ENCODE measurements at places on chromosomes 12 and 14.

DNA sequence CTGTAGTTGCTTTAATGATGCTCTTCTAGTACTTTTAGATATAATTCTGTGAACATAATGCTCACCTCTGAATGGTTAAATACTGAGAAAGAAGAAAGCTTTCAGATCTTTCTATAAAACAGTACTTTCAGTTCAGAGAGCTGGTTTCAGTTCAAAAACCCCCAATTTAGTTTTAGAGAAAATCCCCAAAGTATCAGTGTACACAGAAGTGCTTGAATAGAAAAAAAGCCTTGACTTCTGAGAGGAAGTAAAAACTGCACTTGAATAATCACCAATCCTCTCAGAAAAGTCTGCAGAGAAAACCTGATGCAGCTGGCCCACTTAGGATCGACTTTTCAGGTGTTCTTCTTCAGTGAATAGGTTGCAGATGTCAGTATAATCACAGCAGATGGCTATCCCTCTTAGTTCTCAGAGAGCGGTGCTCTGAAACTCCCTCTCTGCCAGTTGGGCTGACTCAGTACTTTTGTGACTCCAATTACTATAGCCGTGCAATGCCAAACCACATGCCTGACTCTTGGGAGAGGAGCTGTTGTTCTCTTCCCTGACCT, 616.3 kb downstream of the LRFN5 start:
- no peak for DNase-seq

GRCh38 chr14:74507085-74507484, 13.5 kb downstream of the ISCA2 start:
- DNase-seq = no peak

GRCh38 chr12:32266756-32267155, 132.6 kb upstream of the FGD4 start:
- no peak for DNase-seq

DNA sequence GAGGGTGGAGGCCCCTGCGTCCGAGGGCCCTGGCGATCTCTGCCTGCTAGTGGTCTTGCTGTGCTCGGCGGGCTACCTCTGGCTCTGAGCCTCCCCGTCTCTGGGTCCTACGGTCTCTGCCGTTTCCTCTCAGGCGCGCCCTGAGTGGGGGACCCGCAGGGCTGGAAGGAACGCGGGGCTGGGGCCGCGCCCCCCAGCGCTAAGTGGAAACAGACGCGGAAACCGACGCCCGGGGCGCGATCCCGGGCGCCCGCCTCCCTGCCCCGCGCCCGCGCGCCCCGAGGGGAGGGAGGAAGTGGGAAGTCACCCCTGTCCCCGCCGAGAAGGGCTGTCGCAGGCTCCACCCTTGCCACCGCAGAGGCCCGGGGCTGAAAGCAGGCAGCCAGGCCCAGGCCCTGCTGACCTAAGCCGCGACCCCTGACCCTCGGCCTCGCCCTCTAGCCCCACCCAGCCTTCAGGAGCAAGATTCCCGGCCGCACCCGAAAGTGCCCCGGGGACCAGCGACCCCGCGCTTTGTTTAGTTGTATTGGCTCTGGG, 831 bp downstream of the CRIP1 start:
- DNase-seq = peak; percentile 78

GRCh38 chr12:20376984-20377383, 8.6 kb downstream of the PDE3A start:
- DNase-seq = no peak

DNA sequence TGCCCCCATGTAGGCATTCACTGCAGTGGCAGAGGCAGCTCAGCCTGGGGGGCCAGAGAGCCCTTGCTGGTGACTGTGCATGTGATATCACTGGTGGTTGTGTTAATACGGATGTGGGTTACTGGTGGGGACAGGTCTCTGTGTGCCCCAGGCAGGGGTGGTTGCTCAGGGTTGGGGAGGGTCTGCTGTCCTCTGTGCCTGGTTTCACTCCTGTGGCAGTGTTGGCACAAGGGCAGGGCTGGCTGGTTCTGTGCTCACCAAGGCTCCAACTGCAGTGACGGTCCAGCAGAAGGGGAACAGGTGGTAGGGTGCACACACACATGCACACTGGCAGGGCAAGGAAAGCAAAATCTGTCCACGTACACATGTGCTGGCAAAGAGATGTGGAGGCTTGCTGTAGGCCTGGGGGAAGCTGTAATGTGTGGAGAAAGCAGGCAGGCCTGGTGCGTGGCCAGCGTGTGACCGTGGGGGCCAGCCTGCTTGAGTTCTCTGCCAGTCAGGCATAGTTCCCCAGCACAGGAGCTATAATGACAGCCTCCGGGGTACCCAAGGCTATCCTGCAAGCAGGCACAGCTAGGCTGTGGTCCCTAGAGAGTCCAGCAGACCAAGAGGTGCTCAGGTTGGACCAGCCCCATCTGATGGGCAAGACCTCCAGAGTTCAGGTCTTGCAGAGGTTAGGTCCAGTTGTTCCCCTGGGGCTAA, 254.6 kb downstream of the FBXL14 start:
- DNase-seq = no peak

- DNase-seq = no peak
These were observed 74.9 kb upstream of the CCDC198 start for GRCh38 chr14:57568554-57568953.

GRCh38 chr12:114936148-114937079, 252.4 kb upstream of the TBX3 start:
- DNase-seq = no peak

- no peak for DNase-seq
These were observed 19.1 kb upstream of the TBX3 start for GRCh38 chr12:114703060-114703493.

DNA sequence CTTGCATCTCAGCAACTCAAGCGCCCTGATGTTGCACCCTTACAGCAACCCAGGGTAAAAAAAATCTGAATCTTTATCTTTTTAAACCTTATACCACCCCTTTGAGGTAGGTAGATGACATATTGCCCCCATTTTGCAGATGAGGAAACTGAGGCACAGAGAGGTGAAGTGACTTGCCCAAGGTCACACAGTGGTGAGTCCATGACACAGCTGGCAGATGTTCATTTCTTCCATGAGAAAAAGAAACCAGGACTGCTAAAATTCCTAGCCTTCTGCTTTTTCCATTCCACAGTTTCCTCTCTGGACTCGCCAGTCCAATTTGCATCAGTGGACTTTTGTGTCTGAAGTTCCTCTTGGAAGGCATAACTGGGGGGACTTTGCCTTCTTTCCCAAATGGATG, 79.3 kb downstream of the IGF1 start:
- DNase-seq = no peak

DNA sequence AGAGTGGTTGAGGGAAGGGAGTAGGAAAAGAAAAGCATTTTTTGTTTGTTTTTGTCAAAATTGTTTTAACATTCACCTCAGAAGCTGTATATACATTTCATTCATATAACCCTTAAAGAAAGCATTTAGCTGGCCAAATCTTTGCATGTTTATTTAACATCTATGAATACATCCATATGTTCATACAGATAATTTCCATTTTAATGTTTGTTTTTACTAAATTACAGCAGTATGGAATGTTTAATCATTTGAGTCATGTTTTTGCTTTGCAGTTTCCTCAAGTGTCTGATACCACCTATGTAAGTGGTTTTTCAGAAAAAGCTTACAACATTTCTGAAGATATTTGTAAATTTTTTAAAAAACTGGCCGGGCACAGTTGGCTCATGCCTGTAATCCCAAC, 84.3 kb upstream of the ATF1 start:
- no peak for DNase-seq

DNA sequence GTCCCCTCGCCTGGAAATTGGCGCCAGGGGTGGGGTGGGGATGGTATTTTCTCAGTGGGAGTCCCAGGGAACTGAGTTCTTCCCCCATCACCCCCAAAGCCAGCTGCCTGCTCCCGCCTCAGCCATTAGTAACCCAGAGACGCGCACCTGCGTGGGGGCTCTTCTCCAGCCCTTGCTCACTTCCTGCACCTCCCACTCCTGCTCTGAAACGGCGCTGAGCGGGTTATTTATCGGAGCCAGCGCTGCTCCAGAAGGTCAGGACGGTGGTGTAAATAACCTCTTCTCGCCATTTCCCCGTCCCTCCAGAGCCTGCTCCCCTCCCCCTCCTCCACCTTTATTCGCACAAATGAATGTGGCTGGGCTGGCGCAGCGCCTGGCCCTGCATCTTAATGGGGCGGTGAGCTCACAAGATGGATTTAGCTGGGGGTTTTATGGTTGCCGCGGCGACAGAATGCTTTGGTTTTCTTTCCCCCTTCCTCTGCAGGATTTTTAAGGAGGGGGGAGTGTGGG, 12.2 kb downstream of the GPR84 start:
- DNase-seq = no peak

DNA sequence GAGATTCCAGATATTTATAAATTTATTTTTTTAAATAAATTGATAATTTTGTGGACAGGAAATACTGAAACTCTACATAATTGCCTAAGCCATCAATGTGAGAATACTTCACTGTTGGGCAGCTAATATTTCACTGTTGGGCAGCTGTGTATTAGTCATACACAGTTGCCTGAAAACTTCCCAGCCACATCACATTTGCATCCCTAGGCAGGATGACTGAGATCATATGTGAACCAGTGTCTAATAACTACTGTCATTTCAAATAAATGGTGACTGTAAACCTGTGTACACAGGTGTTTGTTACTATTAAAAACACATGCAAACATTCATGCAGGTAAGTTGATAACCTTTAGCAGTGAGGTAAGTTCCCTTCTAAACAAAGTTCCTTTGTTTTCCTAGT, 43.9 kb downstream of the TMTC3 start:
- no peak for DNase-seq

- no peak for DNase-seq
These were observed 111.7 kb downstream of the DNAI7 start for GRCh38 chr12:25083211-25083610.

DNA sequence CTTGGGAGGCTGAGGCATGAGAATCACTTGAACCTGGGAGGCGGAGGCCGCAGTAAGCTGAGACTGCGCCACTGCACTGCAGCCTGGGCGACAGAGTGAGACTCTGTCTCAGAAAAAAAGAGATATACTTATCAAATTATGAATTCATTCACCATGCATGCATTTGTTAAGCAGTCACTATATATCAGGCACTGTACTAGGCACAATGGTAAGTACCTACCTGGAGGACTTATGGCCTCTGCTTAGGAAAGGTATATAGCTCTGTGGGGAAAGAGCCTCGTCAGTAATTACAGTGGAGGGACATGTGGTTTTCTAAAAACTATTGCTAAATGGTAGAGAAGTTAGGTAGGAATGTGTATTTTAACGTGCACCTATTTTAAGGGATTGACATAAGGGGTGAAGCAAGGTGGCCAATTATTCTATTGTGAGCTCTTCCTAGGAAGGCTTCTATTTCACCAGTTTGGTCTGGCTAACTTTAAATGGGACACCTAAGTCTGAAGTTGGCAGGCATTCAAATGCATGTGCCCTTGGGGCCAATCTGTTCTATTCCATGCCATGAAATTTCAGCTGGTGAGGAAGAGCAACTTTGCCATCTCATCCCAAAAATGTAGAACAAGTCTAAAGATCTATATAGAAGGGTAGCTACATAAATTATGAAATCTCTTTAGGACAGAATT, 15.0 kb downstream of the TCP11L2 start:
- no peak for DNase-seq

DNA sequence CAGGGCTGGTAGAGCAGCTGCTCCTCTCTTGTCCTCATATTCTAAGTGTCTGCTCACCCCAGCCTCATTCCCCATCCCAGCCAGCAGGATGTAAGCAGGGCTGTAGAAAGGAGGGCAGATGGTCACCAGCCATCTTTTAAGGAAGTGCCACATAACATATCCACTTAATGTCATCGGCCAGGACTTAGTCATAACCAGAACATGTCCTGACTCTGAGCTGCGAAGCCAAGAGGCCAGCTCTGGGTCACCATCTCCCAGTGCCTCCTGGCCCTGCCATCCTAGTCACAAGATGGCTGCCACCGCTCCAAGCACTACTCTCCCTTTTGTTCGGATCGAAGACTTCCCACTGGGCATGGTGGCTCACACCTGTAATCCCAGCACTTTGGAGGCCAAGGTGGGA, 123.9 kb downstream of the PLXNC1 start:
- no peak for DNase-seq

DNA sequence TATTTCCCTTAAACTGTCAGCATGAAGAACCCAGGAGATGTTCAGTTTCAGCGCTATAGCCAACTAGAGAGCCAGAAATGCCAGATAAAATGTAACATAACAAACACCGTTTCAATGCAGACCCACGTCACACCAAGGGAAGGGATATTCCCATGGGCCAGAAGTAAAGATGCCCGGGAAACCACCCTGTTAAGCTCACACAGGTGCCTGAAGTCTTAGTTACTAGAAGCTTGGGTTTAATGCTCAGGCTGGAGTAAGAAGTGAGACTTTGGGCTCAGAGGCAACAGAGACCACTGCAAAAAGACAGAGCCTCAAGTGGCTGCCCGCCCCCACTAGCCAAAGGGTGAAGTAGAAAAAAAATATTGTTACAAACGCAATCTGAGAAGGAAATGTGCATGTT, 52.3 kb downstream of the SYNE3 start:
- no peak for DNase-seq

- DNase-seq = no peak
These were observed 410.5 kb downstream of the MED13L start for GRCh38 chr12:115866909-115867525.

- no peak for DNase-seq
These were observed 43.6 kb upstream of the LHX5 start for GRCh38 chr12:113515082-113515856.

DNA sequence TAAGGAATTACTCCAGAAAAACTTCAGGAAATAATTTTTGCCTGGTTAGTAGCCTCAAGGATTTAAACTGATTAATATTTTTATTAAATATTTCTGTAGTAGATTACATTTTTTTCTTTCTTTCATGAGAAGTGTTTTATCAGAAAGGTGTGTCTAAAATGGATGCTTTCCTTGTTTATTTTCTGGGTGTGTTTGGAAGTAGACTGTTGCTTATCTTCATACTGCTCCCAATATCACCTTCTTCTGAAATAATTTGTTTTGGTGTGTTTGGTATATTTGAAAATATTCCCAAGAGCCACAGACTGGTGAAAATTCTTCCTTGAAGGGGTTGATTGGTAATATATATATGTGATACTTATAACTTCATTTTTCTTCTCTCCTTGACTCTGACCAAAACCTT, 10.1 kb upstream of the REP15 start:
- DNase-seq = no peak

DNA sequence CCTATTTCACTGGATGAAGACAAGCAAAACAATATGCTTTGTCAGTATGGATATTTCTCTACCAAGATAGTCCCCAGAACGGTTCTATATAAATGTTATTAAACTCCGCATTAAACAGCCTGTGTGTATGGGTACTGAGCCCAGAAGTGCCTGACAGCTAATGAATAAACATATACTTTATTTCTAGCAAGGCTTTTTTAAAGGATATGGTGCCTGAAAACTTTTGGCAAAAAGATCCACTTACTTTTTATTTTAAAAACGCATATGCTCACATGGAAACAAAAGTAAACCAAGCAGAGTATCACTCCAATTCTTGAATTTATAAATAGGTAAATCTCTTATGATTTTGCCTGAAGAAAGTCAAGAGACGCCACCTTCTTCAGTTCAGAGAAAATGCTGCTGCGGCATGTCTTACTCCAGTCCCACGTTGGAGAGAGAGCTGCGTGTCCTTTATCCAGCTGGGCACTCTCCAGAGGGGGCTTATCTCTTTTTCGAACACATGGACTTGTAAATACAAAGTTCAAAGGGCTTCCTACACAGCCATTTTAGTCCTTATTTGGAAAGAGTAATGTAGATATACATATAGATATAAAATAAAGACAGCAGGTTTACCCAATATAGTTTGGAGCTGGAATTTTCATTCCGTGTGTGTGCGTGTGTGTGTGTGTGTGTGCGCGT, 264.2 kb downstream of the ADAMTS20 start:
- DNase-seq = no peak

- DNase-seq = no peak
These were observed 126.9 kb downstream of the GPHN start for GRCh38 chr14:66634876-66635275.
